ENCODE measurements at places on chromosomes 5 and 9.

DNA sequence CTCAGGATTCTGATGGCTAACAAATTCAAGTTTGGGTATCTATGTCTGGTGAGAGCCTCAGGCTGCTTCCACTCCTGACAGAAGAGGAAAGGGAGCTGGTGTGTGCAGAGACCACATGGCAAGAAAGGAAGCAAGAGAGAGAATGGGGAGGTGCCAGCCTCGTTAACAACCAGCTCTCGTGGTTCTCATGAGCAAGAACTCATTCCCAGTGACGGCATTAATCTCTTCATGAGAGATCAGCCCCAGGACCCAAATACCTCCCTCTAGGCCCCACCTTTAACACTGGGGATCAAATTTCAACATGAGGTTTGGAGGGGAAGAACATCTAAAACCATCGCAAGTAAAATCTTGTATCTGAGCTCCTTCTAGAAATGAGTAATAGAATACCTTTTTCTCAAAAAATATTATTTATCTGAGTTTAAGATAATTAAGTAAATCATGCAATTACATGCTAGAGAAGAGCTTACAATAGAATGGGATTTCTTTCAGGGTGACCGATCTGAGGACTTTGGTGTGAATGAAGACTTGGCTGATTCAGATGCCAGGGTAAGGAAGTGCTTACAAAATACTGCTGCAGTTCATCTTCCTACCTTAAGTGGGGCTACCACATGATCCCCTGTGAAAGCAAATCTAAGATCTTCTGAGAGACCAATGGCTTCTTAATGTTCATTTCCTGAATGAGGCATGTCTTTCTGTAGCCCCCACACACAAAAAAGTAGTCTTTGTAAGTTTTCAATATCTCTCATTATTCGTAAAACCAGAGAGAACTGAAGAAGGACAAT is 11.5 kb downstream of the ANXA1 start:
- no peak for DNase-seq

DNA sequence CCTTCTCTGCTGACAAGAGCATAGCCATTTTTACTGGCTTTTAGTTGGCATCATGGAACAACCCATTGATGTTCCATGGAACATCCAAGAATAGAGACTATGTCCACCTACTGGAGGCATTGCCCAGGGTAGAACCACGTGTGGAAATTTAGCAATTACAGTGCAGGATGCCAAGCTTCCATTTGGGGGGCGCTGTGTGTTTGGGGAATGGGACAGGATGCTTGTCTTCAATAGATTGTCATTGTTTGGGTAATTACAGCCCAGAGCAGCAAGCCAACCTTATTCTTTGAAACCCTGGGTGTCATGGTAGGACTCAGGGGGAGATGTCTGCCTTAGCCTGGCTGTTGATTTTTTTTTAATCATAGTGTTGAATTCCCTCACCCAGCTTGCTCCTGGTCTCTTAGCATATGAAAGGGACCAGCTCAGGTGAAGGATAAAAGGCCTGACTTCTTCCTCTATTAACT is 171.1 kb downstream of the DOCK2 start:
- no peak for DNase-seq

DNA sequence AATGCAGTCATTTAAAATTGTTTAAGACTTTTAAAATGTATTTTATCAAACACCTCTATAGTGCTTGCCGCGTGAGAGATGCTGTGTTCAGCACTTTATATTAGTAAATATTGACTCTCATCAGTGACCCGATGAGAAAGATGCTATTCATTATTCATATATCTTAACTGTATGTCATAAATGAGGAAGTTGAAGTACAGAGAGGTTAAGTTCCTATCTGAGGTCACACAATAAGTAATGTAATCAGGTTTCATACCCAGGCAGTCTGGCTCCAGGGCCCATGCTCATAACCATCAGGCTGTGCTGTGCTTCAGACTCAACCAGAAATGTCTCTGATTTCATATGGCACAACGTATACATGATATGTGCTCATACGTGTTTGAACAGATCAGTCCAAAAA is 119.0 kb downstream of the SV2C start:
- no peak for DNase-seq

- DNase-seq: no peak
Observed at GRCh38 chr9:129595903-129596540, 24.9 kb downstream of the C9orf50 start.

- DNase-seq: no peak
Observed at GRCh38 chr5:127935398-127935797, 148.2 kb upstream of the SLC12A2 start.

DNA sequence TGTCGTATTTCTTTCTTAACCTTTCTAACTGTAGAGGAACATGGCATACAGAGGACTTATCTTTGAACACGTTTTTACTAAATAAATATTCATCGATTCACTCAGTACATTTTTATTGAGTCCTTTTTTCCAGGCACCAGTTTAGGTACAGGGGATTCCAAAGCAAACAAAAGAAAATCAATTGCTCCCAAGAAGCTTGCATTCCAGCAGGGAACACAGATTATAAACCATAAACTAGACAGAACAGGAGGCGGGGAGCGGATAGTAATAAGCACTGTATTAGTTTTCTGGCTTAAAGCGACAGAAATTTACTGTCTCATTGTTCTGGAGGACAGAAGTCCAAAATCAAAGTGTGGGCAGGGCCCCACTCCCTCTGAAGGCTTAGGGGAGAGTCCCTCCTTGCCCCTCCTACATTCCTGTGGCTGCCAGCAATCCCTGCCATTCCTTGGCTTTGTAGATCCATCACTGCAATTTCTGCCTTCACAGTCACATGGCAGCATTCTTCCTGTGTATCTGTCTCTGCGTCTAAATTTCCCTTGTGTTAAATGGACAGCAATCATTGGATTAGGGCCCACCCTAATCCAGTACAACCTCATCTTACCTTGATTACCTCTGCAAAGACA is 115.5 kb downstream of the COL23A1 start:
- DNase-seq: no peak

All from T-helper 1 cell (primary cell).